Renal cortex interstitium (tissue), 15 donors: ENCODE measurements at places on chromosomes 5 and 9. TPM values are rescaled to one million over a fixed set of nuclear protein-coding genes. Genes with fewer than 3 reads are reported as not detected.

Gene POU5F2
- 0.05 TPM for polyA plus RNA-seq

Gene CCDC69
- polyA plus RNA-seq: 3.9 TPM

Gene KIF4B
- polyA plus RNA-seq: 0.30 TPM

GRCh38 chr9:91411096-91411771 lies 12.4 kb downstream of the NFIL3 start:
- DNase-seq: no peak

GRCh38 chr9:125089331-125089730 lies 54.0 kb downstream of the SCAI start:
- DNase-seq: no peak

Gene PCDHB13
- polyA plus RNA-seq: 7.9 TPM

Gene PCDHGA1
- polyA plus RNA-seq: 1.0 TPM

DNA sequence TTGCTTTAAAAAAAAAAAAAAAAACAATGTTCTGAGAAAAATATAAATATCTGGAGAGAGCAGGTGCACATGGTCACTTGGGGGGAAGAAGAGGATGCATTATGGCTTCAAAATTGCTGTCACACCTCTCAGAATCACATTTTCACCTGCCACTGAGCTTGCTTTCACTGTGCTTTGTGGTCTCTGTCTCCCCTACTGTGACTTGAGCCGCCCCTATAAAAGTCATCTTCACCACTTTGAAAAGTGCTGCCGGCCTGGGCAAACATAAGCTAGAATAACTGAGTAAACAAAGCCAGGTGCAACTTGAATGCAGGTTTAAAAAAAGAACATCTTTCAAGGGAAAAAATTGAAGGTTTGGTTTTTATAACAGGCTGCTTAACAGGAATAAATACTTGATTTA lies 368.1 kb upstream of the GRIA1 start:
- DNase-seq: peak; percentile 18

DNA sequence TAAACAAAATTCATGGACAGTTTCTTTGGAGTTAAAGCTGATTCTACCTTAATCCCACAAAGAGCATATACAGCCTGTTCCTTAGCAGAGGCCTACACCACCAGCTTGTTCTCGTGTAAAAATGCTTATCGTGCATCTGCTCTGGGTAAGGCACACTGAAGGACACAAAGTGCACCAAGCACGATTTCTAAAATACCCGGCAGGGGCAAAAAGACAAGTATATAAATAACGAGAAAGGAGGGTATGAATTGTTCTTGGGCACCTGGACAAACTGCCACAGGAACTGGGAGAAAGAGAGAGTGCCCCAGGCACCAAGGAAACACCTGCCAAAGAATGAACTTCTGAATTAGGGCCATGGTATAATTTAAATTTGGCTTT lies 25.3 kb downstream of the NSUN2 start:
- DNase-seq: no peak

DNA sequence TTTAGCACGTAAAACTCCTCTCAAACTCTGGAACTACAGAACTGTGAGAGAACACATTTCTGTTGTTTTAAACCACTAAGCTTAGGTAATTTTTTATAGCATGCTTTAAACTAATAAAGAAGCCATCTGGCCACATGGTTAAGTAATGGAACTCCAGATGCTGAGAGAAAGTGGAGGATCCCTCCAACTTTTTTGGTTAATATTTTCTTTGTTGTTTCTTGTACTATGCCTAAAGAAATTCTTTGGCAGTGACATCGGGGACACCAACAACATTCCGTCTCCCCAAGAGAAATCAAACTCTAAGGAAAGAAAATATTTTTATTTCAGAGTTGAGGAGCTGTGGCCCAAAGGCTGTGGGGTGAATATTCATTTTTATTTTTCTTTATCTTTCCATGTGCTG lies 734.8 kb upstream of the CDH9 start:
- no peak for DNase-seq

GRCh38 chr9:86303316-86303975 lies 21.1 kb upstream of the ISCA1 start:
- DNase-seq: no peak

DNA sequence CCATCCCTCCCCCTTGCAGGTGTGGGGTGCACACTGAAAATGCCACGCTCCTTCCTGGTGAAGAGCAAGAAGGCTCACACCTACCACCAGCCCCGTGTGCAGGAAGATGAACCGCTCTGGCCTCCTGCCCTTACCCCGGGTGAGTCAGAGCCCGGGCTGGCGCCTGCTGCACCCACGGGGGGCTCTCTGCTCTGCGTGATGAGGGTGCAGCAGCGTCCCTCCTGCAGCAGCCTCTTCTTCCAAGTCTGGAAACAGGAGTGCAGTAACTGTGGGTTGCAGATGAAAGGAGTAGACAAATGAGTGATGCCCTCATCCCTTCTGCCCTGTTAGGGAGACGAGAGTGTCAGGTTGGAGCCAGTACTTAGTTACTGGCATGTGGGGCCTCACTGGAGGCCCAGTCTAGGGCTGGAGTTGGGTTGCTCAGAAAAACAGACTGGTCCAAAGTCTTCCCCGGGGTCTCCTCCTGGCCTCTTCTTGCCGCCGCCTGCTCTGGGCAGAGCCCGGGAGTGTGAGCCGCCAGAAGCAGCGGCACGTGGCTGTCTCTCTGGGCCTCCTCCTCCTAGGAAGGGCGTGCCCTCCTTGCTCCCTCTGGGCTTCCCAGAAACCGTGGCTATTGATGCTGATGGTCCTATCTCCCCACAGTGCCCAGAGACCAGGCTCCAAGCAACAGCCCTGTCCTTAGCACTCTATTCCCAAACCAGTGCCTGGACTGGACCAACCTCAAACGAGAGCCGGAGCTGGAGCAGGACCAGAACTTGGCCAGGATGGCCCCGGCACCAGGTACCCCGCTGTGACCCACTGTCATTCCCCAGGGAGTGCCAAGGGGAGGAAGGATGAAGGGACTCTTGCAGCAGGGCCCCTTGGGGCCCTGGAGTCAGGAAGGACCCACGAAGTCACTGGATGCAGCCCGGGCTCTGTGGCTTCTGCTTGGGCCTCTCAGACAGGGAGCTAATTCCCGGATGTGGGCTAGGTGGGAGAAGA lies 8.4 kb downstream of the GFI1B start:
- DNase-seq: no peak

Gene ARL14EPL
- polyA plus RNA-seq: not detected

DNA sequence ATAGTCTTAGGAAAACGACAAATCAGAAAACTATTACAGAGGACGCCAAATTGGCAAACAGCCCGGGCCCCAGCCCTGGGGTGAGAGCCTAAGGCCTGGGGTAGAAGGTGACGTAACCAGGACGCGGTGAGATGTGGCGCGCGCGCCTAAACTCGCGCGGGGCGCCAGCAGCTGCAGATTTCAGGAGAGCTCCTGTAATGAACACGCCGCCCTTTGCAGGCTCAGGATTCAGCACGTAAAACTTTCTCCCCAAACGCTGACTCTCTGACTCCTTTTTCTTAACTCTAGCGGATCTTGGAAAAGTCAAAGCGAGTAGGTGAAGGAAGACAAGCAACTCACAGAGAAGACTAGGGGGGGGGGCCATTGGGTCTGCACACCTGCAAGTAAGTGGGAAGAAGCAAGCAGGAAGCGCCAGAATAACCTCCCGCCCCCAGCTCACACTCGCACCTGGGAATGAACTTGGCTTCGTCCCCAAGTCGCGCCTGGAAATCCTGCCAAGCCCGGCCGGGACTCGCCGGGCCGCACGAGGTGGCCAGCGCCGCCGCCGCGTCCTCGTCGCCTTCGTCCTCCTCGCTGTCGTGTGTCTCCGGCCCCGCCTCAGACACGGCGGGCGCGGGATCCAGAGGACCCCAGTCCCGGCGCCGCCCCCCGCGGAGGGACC lies 822 bp downstream of the RASEF start:
- DNase-seq: peak; percentile 35

- no peak for DNase-seq
Measured at GRCh38 chr5:68420476-68421344, 205.2 kb downstream of the PIK3R1 start.

DNA sequence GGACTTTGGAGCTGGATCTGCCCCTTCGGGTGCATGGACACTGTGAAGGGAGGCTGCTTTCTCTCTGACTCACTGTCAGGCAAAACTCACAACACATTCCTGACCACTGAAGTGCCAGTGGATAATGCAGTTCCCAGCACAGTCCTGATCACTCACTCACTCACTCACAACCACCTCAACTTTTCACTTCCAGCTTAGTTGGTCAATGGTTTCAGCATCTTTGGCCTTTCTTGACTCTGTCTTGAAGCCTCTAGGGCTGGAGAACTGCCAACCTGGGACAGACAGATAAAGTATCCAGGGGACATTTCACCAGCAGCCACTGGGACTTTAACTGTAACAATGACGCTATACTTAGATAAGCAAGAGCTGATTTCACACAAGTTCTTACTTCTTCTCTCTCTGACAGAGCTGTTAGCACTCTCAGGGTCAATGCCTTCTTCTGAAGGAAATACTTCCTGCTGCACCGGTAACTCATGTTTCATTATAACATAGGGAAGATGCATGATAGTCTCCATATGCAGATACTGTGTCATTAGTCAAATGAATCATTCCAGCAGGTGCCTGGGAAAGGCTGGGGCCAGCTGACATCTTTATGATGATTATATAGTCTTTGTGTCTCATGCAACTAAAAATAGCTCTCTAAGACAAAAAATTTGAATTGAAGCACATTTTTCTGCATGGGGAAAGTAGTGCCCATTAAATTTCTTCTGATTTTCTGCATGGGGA lies 499.0 kb downstream of the SEMA5A start:
- no peak for DNase-seq

- DNase-seq: no peak
Measured at GRCh38 chr5:61850696-61851095, 455.3 kb upstream of the KIF2A start.

Gene TAF1L
- 0.15 TPM for polyA plus RNA-seq

GRCh38 chr9:113625486-113625885 lies 162.0 kb downstream of the RGS3 start:
- DNase-seq: no peak

GRCh38 chr5:176485176-176485575 lies 37.0 kb downstream of the FAF2 start:
- no peak for DNase-seq

Gene S1PR3
- polyA plus RNA-seq: 52.1 TPM

Gene IL33
- polyA plus RNA-seq: 7.6 TPM

Gene SLCO6A1
- polyA plus RNA-seq: not detected

Gene IRX2
- polyA plus RNA-seq: 19.8 TPM

- no peak for DNase-seq
Measured at GRCh38 chr5:56148453-56148971, 84.6 kb downstream of the ANKRD55 start.

DNA sequence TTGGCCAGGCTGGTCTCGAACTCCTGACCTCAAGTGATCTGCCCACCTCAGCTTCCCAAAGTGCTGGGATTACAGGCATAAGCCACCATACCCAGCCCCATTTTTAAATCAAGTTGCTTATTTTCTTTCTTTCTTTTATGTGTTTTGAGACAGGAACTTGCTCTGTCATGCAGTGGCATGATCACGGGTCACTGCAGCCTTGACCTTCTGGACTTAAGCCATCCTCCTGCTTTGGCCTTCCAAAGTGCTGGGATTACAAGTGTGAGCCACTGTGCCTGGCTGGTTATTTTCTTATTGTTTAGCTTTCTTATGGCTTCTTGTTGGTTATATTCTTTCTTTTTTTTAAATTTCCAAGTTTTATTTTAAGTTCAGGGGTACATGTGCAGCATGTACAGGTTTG lies 79.7 kb upstream of the C5orf63 start:
- DNase-seq: no peak

Gene GARNL3
- polyA plus RNA-seq: 13.9 TPM

DNA sequence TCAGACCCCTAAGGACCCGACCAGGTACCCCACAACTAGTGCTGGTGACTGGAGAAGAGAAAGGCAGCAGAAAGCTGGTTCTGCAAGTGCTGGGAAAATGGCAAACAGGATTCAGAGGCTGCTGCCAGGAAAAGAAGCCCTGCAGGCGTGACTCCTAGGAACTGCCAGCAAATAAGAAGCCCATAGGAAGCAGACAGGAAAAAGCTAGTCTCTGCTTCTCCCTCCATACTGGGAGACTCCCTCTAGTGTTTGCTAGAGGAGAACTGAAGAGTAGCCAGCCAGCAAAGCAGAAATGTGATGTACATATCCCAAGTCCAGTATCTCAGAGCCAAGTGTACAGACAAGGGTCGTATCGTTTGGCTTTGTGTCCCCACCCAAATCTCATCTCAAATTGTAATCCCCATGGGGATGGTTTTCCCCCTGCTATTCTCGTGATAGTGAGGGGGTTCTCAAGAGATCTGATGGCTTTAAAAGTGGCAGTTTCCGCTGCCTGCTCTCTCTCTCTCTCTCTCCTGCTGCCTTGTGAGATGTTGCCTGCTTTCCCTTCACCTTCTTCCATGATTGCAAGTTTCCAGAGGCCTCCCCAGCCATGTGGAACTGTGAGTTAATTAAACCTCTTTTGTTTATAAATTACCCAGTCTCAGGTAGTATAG lies 38.1 kb upstream of the TUSC1 start:
- no peak for DNase-seq
